AG04449 (cell line): ENCODE measurements at places on chromosomes 4 and X.

DNA sequence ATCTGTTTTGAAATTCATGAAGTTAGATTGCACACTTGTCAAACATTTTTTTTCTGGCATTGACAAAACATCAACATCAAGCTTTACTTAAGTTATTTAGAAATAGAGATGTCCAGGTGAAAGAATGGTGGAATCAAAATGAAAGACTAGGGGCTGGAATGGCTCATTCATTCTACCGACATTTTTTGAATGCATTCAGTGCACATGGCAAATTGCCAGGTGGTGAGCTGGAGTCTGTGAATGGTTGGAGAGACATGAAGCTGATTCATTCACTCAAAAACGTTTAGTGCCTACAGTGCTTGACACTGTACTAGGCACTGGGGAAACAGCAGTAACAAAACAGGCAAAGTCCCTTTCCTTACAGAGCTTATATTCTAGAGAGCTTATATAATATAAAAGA is 292.4 kb downstream of the PPP1R2C start:
- no peak for DNase-seq

DNA sequence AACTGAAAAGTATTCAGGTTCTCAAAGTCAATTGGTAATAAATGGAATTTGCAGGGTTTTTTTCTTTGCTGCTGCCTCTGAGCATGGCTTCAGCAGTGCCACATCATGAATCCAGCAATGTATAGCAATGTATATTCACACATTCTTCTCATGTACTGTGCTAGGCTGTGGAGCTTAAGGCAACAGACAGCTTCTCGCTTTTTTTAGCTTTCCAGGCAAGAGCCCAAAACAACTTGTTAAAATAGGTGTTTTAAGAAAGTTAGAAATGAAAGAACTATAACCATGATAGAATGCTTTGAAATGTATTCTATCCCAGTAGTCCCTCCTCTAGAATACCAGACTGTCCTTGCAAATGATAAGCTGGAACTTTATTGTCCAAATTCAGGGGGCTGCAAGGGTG is 30.4 kb downstream of the SMIM43 start:
- DNase-seq: no peak

DNA sequence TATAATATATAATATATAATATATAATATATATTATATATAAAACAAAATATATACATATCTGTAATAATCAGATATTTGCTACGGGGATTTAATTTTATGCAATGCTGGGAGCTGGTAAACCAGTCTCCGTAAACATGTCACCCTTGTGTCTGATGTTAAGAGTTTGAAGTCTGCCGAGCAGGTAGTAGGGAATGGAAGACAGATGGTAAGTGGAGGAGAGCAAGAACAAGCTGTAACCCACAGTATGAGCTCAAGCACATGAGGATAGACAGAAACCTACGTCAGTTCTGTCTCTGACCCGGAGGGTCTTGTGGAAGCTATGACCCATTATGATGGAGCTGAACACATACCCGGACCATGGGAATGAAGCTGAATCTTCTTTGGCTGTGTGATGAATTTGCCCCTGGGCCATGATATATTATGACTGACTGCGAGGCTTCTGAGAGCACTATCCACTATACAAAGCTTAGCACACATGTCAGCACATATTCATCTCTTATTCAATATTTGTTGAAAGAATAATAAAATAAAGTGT is 46.2 kb downstream of the TIGD2 start:
- no peak for DNase-seq

DNA sequence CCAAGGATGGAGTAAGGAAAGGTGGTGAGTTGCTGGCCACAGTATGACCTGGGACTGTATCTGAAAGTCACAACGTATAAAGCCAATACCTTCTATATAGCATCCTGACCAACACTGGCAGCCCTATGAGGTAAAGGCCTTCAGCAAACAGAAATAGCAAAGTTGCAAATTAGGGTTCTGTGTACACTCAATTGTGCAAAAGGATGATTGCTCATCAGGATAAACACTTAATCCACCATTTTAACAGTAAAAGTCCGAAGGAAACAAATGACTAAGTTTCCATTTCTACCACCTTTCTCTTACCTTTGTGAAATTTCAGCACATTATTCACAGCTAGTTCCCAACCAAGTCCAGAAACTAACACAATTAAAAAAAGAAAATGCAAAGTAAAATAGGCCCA is 1.4 kb upstream of the FNIP2 start:
- DNase-seq: no peak

DNA sequence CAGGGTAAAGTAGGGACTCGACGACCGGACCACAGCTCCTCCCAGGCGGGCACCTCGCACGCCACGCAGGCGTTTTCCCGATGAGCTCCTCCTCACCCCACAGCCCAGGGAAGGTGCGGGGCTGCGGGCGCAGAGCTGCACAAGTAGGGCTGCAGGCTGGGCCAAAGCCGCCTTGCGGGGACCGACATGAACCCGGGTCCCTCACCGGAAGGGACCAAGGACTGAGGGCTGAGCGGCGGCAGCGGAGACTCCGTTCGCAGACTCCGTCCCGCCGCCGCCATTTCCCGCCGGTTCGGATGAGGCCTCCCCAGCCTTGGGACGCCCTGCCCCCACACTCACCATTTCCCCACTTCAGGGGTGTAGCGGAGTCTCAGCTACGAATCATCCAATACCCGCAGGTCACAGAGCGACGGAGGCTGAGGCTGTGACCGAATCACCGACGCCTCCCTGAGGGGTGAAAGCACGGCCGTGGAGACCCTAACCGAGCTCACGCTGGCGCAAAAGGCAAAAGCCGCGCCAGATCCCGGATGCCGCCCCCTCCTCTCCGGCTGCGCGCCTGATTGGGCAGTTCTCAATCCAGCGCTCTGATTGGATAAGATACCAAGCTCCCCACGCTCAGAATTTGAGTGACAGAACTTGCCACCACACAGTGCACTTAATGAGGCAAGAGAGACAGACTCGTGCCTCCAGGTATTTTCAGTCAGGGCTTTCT is at the start of gene ZNF732:
Gene ZNF732 (minus strand): TSS at position 506 of the 712 bp plus-strand sequence. CDS start 164 bp downstream, at position 342.
- no peak for DNase-seq

DNA sequence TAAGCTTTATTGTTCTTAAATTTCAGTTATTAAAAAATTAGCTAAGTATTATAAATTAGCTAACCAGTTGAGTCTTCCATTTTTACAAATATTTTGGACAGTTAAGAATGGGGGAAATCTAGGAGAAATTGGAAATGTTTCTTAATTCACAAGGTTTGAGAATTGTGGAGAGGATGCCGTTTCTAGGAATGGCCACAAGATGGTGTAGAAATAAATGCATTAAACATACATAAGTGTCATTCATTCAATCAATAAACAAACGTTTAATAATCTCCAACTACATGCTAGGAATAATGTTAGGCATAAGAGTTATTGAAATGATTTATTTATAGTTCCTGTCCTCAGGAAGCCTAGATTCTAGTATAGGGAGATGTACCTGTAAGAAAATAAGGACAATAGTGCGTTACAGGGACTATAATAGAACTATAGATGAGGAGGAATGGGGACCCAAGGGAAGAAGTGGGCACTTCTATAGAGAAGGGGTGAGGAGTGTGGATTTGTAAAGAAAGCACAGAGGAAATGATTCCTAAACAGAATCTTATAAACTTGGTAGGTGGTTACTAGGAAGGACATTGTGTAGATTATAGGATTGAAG is 195.7 kb upstream of the ANK2 start:
- no peak for DNase-seq

- DNase-seq: no peak
Observed at GRCh38 chr4:168317621-168318020, 931 bp downstream of the DDX60 start.

- no peak for DNase-seq
Observed at GRCh38 chr4:141142423-141142822, 9.2 kb upstream of the RNF150 start.

GRCh38 chr4:88756149-88756548 is 58.5 kb upstream of the NAP1L5 start:
- DNase-seq: no peak

DNA sequence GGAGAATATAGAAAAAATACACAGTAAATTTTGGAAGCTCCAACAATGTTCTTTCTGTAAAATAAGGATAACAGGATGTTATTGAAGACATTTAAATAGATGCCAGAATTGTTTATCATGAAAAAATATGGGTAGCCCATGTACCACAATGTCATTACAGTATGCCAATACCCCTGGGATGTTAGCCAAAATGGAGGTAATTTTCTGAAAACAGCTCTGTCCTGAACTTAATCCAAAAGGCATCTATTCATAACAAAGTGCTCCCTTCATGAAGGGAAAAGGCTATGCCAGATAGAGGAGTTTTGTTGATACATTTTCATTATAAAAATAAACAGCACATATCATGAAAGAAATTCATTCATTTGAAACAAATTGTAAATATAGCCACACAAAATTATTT is 1902.6 kb upstream of the AGA start:
- DNase-seq: no peak

DNA sequence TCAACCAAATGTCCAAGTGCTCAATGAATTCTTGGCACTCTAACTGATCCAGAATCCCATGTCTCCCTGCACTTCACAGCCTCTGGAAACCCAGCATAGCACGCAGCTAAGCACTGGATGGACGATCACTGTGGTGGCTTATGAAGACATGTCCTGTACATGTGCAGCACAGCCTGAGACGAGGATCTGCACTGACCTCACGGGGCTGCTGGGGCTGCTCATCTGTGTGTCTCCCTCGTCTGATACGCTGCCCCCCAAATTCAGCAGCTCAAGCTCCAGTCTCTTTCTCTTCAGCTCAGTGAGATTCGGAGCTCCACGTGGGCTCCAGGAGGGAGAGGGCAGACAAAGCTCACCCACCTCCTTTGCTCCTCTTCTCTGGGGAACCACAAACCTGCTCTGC is 126.9 kb downstream of the CPZ start:
- DNase-seq: no peak

GRCh38 chr4:8592366-8593263 is at the start of gene CPZ:
Gene CPZ, plus strand, starts transcription at chr4:8592765. Its CDS starts 69 bp downstream, at chr4:8592834.
- DNase-seq: no peak

GRCh38 chr4:58761563-58761962 is 1651.4 kb upstream of the IGFBP7 start:
- no peak for DNase-seq

DNA sequence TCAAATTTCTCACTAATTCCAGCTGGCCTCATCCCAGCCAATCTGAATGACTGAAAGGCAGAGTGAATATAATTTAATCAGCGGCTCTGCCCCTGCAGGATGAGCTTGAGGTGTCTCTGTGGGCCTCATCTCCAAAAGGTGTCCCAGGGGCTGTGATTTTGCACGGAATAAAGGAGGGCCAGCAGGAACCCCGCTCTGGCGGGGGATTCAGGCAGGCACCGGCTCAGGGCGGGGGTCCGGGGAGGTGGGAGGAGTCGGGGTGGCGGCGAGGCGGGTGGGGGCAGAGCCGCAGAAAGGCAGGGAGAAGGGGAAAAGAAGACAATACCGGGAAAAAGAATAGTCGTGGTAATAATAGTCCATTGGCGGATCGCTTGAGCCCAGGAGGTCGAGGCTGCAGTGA is 16.0 kb upstream of the ERCC6L start:
- DNase-seq: no peak

- no peak for DNase-seq
Observed at GRCh38 chr4:116217781-116218180, 867.6 kb downstream of the TRAM1L1 start.

GRCh38 chr4:153539422-153539821 is 73.3 kb downstream of the TMEM131L start:
- no peak for DNase-seq
